ENCODE measurements at places on chromosomes 4 and X.

DNA sequence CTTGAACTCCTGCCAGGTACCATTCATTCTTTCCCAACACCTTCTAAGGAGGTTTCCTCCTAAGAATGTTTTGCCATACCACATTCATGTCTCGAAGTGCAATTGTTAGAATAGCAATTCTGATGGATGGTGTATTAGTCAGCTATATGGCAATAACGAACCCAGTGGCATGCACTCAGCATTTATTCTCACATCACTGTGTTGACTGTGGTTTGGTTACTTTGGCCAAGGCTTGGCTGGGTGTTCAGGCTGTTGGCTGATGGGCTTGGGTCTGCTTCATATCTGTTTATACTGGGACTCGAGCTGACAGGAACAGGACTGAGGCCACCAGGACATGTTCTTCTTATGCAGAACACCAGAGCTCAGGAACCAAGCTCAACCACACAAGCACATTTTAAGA, 31.7 kb downstream of the PSAPL1 start:
- DNase-seq, result peak; percentile 3

- DNase-seq, result no peak
These were observed 586 bp upstream of the NSG1 start for GRCh38 chr4:4386296-4386735.

DNA sequence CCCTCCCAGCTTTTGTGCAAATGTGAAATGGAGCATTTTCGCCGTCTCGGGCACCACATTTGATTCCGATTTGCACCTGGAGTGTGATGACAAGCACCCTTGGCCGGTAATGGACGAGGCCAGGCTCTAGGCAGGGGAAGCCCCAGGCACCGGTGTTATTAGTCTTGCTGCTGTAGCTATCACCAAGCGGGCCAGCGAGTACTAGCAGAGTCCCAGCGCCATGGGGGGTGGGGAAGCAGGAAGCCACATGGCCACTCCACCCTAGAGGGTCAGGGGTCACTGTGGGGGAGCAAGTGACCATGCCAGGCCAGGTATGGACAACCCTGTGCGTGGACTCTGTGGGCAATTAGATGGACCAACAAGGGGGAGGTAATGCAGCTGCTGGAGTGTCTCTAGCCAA, 88.8 kb downstream of the CPZ start:
- no peak for DNase-seq

DNA sequence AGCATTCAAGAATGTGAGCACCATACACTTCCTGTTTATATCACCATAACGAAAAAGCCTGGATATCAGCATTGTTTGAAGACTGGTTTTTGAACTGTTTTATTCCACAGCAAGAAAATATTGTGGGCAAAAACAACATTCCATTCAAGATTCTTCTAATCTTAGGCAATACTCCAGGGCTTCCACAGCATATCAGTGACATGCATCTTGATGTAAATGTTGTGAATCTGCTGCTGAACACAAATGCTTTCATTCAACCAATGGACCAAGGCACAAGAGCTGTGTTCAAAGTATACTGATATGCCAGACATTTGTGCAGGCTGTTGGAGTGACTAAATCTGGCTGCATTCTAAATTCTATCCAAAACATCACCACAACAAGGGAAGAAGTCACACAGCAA, 260.1 kb upstream of the ETNPPL start:
- DNase-seq, result no peak

DNA sequence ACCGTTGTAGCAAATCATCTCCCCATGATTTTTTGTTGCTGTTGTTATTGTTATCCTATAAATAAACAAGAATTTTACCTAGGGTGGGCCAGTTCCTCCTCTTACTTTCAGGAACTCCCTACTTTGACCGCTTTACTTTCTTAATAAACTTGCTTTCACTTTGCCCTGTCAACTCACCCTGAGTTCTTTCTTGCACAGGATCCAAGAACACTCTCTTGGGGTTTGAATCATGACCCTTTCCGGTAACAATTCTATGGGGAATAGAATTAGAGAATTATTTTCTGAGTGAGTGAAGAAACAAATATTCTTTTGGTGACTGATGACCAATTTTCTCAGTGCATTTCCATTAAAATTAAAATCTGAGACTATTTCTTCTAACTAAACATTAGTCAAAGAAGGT, 584.0 kb upstream of the TENM3 start:
- no peak for DNase-seq

- no peak for DNase-seq
These were observed 66.7 kb upstream of the PGRMC2 start for GRCh38 chr4:128354205-128354821.

GRCh38 chr4:94927696-94928095, 169.9 kb downstream of the BMPR1B start:
- DNase-seq, result no peak
